Progenitor cell of endocrine pancreas (in vitro differentiated cells): ENCODE measurements at places on chromosomes 11 and 22.

DNA sequence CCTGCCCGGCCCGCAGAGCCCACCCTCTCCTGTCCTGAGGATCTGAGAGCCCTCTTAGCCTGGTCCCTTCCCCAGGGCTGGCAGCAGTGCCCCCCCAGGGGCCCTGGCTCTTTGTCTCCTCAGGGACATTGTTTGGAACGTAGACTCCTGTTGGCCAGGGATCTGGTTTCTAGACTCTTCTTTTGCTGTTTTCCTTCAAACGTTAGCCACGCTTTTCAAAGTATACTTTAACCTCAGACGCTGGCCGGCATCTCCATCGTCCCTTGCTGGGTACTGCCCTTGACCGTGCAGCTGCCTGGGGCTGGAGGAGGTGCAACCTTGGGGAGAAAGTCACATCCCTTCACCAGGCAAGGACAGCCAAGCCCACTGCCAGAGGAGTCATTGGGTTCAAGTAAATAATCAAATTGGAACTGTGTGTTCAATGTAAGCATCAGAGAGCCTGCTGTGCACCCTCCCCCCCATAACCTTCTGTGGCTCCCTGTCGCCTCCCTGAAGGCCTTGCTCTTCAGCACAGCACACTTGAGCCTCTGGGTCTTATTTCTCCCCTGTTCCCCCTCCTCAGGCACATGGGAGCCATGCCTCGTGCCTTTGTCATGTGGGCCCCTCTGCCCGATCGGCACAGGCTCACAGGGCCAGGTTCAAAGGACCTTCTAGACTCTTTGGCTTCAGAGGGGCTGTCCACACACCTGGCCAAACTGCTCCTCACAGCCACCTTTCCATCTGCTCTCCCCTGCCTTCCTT is 21.8 kb upstream of the WNT7B start:
- DNase-seq = no peak

GRCh38 chr11:44120169-44120568 is 24.7 kb downstream of the EXT2 start:
- DNase-seq = no peak

- no peak for DNase-seq
Observed at GRCh38 chr22:44453441-44454112, 44.5 kb downstream of the RTL6 start.

- DNase-seq = no peak
Observed at GRCh38 chr11:61832754-61833153, 4.7 kb downstream of the FADS2 start.

- DNase-seq = no peak
Observed at GRCh38 chr11:64110465-64111375, 55.2 kb downstream of the MACROD1 start.
